ENCODE measurements at places on chromosomes 11 and 22.

- no peak for DNase-seq
Measured at GRCh38 chr22:37063431-37064420, 12.2 kb downstream of the KCTD17 start.

DNA sequence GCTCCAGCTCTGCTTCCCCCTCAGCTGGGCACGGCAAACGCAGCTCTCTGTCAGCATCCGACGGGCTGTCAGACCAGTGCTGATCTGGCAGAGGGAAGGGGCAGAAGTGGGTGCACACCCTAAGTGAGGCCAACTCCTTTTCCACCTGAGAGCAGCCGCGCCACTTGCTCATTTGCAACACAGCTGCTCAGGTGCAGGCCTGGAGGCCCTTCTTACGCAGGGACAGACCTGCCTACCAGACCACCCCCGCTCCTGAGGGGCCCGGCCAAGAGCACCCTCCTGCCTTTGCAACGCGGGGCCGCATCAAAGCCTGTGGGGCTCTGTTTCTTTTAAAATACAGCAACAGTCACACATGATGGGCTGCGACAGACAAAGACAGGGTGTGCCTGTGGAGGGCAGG is 47.8 kb upstream of the BID start:
- no peak for DNase-seq

GRCh38 chr11:29328961-29329441 is 687.8 kb downstream of the KCNA4 start:
- DNase-seq, result no peak

GRCh38 chr11:75147875-75148263 is 3.0 kb upstream of the SLCO2B1 start:
- no peak for DNase-seq

- DNase-seq, result no peak
Measured at GRCh38 chr11:119483881-119484371, 61.0 kb upstream of the THY1 start.

- DNase-seq, result no peak
Measured at GRCh38 chr11:111913031-111913861, 712 bp downstream of the HSPB2 start.

- DNase-seq, result no peak
Measured at GRCh38 chr11:43578346-43579170, 102.0 kb upstream of the HSD17B12 start.

- DNase-seq, result no peak
Measured at GRCh38 chr11:130379276-130379675, 49.1 kb downstream of the ADAMTS8 start.

- no peak for DNase-seq
Measured at GRCh38 chr11:75516886-75517285, 8.9 kb downstream of the GDPD5 start.

DNA sequence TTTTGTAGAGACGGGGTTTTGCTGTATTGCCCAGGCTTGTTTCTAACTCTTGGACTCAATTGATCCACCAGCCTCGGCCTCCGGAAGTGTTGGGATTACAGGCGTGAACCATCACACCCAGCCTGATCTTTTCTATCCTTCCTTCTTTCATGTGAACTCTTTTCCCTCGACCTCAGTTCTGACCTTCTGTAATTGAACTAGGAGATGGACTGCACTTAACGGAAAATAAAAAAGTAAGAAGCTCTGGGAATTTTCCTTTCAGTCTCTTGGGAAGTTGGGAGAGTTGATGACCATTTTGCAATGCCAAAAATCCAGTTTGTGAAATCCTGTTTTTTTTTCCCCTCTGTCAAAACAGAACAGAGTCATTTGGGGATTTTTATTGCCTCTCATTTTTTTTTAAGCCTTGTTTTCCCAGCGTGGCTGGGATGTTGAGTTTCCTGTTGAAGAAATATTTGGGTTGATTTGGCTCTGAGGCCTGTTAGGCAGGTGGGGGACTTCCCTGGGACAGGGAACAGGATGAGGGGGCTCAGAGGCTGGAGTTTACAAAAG is 26.9 kb upstream of the CYB5R3 start:
- no peak for DNase-seq

DNA sequence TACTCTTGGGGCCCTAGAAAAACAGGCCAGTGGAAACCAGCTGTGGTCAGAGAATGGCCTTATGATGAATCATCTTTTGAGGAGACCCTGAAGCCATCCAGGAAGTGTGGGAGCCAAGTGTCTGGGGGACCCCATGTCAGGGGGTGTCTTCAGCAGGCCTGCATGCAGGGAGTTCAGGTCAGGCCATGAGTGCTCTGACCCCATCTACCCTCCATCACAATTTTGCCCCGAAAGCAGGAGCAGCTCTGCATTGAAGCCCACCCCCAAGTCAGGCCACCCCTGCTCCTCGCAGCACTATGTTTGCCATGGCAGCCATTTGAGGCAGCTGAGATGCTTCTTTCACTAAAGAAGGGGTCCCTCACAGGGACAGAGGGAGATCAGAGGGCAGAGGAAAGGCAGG is 41.3 kb downstream of the CHST1 start:
- DNase-seq, result peak; percentile 86

GRCh38 chr11:84526250-84526649 is 1100.9 kb downstream of the DLG2 start:
- DNase-seq, result no peak

DNA sequence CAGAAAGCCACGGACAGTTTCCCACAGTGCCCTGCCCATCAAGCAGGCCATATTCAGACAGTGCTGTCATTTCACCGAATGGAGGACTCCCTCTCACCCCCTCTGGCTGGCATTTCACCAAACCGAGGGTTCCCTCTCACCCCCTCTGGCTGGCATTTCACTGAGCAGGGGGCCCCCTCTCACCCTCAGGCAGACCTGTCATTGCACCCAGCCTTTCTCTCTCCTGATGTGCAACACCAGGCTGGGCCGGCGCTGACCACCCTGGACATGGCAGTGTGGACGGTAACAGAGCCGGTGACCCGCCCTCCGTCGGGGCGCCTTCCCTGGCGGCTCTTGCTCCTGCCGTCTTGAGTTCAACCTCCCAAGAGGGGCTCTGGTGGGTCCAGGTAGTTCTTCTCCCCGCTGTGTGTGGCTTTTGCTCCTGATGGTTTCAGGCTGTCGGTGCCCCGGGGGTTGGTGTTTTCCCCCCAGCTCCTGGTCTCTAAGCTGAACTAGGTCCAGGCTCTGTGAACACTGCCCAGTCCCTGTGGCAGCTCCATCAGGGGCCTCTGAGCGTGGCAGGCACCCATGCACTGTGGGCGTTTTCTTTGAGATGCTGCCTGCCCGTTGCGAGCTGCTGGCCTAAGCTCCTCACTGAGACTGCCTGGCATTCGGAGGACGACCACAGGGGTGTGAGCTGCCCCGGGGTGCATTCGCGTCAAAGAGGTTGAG is 46.9 kb downstream of the SMIM38 start:
- no peak for DNase-seq

DNA sequence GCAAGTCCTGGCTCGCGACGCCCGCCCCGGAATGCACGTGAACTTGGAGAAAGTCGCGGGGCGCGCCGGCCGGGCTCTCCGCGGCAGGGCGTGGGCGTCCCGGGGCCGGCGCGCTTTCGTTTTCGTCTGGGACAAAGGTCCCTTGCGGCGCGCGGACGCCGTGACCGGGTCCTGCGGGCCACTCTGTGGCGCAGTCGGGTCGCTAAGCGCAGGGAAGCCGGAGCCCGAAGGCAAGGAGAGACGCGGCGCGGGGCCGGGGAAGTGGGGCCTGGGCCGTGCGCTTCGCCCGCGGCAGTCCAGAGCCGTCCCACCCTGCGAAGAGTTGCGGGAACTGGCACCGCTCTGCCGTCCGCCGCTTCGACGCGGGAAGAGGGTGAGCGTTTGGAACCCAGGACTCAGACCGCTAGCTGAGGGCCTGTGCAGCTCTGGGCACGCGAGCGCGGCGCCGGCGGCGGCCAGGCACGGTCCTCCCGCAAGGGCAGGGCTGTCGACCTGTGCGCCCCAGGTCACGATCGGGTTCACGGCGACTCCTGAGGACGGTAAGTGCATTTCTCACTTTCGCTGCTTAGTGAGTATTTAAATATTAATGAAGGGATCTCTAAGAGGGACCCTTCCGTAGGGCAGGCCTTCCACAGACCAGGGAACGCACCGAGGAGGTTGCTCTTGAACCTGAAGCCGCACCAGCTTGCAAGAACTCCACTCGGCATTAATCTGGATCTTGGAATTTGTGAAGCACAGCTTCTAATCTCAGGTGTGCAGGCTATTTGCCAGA is 78.0 kb upstream of the PPARA start:
- no peak for DNase-seq

DNA sequence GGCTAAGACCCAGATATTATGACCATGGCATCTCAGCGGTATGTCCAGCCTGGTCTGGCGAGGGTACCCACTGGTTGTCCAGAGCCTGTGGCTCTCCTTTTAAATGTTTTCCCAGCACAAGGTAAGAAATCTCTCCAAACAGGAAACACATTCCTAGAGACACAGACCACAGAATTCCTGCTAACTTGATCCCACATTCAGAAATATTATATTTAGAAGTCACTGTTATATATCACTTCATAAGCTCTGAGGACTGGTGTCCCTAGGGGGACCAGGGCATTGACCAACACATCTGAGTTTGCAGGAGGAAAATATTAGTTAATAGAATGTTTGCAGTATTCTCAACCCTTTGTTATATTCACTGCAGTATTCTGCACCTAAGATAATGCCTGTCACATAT is 23.1 kb downstream of the TMPRSS13 start:
- no peak for DNase-seq

GRCh38 chr11:93028960-93029522 is 59.6 kb downstream of the MTNR1B start:
- no peak for DNase-seq

GRCh38 chr11:19234231-19234817 is 6.4 kb downstream of the E2F8 start:
- peak; percentile 7 for DNase-seq

GRCh38 chr11:100557830-100558611 is 129.1 kb upstream of the ARHGAP42 start:
- DNase-seq, result no peak

GRCh38 chr22:39763276-39763675 is 130.3 kb downstream of the ENTHD1 start:
- DNase-seq, result no peak

DNA sequence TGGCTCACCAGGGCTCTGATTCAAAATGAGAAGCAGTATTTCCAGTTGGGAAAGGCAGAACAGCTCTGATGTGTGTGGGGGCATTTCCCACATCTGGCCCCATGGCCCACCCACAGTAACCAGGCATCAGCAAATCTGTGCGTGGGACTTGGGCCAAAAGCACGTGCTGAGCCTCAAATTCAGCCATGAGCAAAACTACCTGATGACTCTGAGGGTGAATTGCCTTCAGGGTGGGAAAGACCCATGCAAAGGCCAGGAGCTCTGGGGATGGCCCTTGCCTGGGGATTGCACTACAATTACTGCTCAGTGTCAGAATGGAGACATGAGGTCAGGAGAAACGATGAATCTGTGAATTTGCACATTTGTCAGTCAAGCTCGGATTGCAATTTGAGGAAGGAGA is 20.9 kb downstream of the TP53AIP1 start:
- DNase-seq, result no peak

GRCh38 chr11:124922831-124923230 is 3.8 kb downstream of the HEPN1 start:
- DNase-seq, result no peak

DNA sequence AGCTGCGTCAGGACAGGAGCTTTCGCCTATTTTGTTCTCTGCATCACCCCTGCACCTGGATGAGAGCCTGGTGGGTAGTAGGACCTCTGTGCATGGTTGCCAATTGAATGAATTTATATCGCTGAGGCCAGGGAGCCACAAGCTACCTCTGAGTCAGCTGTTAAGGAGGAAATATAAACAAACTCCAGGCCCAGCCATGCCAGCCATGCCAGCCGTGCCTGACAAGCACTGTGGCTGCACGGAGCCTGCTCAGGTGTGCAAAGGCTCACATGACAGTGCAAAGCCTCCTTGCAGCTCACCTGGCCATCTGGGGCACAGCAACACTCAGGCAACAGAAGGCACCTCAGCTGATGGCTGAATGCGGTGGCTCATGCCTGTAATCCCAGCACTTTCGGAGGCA is 33.7 kb upstream of the LINC01488 start:
- DNase-seq, result no peak

DNA sequence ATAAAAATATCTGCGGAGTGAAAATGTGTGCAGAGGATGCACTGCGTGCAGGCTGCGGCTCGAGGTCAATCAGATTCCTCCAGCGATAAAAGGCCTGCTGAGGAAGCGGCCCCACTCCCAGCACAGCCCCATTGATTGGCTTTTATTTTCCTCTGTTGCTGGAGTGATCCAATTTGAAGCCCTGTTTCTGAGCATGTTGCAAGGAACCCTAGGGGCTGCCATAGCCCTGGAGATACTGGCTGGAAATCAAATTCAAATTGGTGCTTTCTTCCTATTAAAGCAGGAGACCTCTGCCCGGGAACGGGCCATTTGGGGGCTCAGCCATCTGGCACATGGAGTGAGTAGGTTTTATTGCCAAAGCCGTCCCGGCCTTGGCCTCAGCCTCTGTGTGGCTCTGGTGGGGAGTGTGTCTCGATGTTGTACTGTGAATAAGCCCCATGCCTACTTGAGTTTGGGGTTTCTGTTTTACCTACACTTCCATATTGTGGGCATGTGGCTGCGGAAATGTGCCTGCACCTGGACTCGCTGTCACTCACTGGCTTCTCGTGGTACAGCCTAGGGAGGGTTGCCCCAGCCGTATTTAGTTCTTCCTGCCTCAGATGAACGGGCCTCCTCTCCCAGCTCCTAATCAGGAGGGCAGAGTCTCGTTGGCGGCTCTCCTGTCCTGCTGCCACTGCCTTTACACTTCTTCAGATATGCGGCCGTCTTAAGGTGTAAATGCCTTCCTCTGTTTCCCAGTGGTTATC is 25.6 kb downstream of the PARVB start:
- no peak for DNase-seq

- DNase-seq, result no peak
Measured at GRCh38 chr11:127639916-127640315, 639.3 kb upstream of the KIRREL3 start.

- no peak for DNase-seq
Measured at GRCh38 chr11:1859004-1859403, 6.1 kb downstream of the LSP1 start.

DNA sequence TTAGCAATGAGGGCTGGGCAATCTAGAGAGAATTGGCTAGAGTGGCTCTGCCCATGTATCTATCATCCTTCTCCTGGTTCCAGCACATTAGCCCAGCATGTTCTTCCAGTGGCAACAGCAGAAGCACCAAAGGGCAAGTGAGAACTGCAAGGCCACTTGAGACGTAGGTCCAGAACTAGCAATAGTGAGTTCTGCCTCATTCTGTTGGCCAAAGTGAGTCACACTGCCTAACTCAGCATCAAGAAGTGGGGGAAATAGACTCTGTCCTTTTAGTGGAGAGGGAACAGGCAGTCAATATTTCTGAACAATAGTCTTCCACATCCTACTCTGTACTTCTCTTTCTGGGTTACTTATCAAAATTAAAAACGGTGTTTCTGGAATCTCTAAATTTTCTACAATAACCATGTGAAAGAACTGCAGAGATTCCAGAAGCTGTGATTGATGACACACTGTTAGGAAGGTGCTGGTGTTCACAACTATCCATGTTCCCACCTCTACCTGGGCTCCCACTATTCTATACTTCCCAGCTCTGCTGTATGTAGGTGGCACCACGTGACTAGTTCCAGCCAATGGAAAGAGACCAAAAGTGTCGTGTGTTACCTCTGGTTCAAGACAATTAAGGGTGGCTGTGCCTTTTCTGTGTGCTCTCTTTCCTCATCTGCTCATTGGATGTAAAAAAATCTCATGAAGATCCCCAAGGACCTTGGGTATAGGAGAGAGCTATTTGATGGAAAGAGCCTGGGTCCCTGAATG is 23.4 kb upstream of the GRK3 start:
- DNase-seq, result no peak

GRCh38 chr22:21098099-21098671 is 52.4 kb downstream of the LRRC74B start:
- no peak for DNase-seq
